ENCODE measurements at places on chromosomes 12 and 14.

- DNase-seq, result no peak
Measured at GRCh38 chr14:100376751-100377171, 53.6 kb downstream of the SLC25A47 start.

DNA sequence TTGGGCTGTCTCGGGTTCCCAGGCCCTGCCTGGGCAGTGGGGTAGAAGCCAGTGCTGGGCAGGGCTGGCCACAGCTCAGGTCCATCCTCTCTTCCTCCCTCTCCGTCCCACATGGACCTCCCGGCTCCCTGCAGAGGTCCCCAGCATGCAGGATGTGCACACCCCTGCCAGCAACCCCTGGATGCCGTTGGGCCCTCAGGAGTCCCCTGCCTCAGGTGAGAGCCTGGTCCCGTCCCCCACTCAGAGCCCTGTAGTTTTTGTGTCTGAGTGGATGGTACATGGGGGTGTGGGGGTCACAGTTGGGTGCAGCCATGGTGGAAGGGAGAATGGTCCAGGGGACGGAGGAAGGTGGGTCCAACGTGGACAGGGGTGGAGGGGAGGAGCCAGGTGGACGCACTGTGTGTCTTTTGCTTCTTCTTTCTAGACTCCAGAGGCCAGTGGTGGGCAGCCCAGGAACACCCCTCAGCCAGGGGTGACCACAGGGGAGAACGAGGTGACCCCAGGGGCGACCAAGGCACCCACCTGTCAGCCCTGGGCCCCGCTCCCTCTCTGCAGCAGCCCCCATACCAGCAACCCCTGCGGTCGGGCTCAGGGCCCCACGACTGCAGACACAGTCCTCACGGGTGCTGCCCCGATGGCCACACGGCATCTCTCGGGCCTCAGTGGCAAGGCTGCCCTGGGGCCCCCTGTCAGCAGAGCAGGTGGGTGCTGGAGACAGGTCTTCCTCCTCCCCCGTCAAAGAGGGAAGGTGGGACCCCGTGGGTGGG is 21.7 kb downstream of the PAPLN start:
- DNase-seq, result no peak

- DNase-seq, result no peak
Measured at GRCh38 chr14:103710771-103711377, 4.4 kb downstream of the XRCC3 start.

DNA sequence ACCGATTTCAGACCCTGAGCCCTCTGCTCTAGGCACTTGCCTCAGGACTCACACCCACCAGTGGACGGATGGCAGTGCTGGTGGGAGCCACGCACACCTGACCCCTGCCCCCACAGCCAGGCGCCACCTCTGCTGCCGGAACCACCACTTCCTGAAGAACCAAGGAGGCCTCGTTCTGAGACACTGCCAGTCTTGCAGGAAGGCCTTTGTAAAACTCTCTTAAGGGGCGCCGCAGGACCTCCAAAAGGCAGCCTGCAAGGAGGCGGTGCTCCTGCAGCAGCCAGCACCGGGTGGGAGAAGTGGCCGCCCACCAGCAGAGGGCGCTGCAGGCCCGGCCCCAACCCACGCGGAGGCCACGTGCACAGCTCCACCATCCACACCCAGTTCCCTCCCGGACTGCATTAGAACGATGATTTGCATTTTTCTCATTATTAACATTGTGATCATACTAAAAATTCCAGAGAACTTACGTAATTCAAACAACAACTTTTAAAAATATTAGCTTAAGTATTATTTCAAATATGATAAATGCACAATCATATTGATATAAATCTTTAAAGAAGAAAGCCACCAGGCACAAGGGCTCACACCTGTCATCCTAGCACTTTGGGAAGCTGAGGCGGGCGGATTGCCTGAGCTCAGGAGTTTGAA is 12.8 kb downstream of the STX2 start:
- no peak for DNase-seq

DNA sequence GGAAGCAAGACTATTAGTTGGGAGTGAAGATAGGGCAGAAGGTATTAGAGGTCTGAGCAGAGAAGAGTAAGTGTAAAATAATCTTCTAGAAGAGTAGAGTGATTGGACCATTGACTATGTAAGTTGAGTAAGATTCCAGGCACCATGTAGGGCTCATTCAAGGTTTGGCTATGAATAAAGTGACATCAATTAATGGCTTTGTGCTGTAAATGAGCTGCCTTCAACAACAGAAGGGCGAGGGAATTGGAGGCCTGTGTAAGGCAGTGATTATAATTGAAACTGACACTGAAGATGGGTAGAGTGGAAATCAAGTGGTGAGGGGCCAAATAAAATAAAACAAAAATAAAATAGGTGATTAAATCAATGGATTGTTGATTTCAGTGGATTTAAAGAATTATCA is 26.4 kb downstream of the PTPRQ start:
- DNase-seq, result no peak

- DNase-seq, result no peak
Measured at GRCh38 chr12:45939759-45940158, 50.6 kb downstream of the SCAF11 start.

DNA sequence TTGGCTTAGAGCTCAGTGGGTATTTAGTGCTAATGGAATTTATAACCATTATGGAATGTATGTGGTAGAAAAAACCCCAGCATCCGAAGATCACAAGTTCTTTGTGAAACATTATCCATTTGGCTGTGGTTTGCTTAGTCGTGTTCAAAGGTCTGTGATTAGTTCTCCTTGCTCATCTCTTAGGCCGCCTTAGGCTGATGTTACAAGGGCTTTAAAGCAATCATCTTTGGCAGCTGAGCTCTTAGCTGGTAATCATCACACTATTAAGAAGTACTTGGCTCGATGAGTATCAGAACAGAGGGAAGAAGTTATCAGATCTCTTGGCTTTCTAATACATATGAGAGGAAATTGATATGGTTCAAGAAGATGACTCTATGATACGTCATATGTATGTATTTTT is 124.1 kb upstream of the E2F7 start:
- DNase-seq, result no peak

- no peak for DNase-seq
Measured at GRCh38 chr14:66435683-66436082, 50.5 kb upstream of the CCDC196 start.

DNA sequence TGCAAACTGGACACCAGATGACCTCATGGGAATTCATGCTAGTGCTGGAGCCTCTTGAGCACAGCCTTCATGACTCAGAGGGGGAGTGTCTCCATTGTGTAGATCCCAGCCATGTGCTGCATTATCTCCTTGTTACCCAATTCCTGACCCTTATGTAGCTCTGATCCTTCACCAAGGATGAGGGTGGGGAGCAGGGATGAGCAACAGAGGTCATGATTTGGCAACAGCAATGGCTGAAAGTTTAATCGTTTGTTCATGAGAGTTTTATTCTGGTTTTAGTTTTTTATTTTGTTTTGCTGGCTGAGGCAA is 9.5 kb upstream of the BDKRB1 start:
- DNase-seq, result no peak

GRCh38 chr12:85641796-85642195 is 194.4 kb downstream of the RASSF9 start:
- no peak for DNase-seq

All from substantia nigra (tissue), 51 donors.